ENCODE measurements at places on chromosomes 5 and 9.

- DNase-seq: no peak
These were observed 194.0 kb downstream of the IRX1 start for GRCh38 chr5:3789519-3790193.

GRCh38 chr5:137836997-137837396, 30.7 kb upstream of the MYOT start:
- no peak for DNase-seq

- no peak for DNase-seq
These were observed 1.4 kb downstream of the GNAQ start for GRCh38 chr9:78030296-78030552.

DNA sequence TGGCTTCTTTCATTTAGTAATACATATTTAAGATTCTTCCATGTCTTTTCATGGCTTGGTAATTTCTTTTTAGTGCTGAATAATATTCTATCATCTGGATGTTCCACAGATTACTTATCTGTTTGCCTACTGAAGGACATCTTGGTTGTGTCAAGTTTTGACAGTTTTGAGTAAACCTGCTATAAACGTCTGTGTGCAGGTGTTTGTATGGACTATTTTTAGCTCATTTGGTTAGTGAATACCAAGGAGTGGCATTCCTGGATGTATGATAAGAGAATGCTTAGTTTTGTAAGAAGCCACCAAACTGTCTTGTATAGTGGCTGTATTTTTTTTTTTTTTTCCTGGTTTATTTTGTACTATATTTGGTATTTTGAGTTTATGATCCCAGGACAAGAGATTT, 38.4 kb downstream of the PRRC1 start:
- DNase-seq: no peak

DNA sequence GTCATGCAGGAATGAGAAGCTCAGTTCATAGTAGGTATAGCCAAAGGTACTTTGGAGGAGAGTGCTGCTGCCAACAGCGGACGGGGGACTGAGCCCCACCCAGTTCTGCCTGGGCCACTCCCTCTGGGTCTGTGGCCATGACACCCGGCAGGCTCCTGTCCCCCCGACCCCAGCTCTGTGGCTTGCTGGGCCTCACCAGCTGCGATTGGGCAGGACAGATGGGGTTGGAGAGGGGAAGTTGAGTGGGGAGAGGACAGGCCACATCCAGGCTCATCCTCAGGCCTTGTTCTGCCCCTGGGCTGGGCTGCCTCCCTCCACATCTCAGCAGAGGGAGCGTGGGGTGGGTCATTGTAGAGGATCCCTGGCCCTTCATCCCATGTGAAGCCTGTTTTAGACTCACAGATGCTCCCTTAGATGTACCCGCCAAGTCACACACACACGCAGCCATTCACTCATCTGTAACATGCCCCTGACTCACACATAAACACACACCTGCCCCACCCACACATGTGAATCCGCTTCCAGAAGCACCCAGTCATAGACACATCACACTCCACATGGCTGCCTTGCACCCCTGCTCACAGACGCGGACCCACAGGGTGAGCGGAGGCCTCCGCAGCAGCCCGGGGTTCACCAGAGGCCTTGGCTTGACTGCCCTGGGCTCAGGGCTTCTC, 48.8 kb downstream of the NTNG2 start:
- no peak for DNase-seq

DNA sequence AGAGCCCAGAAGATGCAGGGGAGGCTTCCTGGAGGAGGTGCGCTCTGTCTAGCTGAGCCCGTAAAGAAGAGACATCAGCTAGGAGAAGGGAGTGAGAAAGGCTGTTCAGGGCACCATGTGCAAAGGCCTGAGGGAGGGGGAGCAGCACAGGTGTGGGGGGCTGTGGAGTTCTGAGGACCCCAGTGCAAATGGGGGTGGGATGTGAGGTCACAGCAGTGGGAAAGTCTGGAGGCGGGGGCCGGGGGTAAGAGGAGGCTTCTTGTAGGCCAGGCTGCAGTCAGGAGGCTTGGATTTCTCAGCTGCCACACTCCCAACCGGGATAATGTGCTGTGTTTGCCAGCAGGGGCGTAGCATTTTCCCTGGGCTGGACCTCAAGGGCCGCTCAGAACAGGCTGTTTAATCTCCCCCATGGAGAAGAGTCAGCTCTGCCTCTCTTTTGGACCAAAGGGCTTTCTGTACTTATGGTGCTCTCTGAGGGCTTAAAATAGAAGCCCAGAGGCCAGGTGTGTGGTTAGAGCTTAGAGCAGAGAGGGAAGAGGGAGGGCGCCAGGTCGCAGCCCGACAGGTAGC, 5.7 kb downstream of the NEURL1B start:
- no peak for DNase-seq

GRCh38 chr5:68395302-68395701, 179.7 kb downstream of the PIK3R1 start:
- DNase-seq: no peak

GRCh38 chr5:122008061-122008460, 46.3 kb downstream of the SRFBP1 start:
- DNase-seq: no peak

DNA sequence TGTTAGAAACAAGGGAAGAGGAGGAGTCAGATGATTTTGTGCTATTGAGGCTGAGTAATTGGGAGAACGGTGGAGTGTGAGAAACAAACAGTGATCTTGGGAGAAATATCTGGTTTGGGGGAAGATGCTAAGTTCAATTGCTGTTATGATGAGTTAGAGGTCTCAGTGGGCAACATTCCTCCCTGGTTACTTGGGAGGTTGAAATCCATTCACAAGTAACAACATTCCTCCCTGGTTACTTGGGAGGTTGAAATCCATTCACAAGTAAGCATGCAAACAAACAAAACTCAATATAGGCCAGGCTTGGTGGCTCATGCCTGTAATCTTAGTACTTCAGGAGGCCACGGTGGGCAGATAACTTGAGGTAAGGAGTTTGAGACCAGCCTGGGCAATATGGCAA, 38.7 kb downstream of the AGXT2 start:
- no peak for DNase-seq

DNA sequence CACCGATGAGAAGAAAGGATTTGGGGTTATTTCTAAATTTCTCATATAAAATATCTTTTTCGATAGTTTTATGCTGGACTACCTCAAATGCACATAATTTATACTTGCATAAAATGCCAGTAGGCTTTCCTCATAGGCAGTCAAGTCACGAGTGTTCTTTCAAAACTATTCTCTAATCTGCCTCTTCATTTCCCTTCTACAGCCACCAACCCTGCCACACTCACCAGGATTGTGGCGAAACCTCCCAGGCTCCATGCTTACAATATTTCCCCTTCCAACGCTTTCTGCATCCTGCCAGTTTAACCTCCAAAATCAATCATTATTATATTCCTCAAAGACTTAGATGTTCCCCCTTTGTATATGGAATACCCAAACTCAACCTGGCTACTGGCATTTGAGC, 65.4 kb downstream of the FRMD3 start:
- no peak for DNase-seq

DNA sequence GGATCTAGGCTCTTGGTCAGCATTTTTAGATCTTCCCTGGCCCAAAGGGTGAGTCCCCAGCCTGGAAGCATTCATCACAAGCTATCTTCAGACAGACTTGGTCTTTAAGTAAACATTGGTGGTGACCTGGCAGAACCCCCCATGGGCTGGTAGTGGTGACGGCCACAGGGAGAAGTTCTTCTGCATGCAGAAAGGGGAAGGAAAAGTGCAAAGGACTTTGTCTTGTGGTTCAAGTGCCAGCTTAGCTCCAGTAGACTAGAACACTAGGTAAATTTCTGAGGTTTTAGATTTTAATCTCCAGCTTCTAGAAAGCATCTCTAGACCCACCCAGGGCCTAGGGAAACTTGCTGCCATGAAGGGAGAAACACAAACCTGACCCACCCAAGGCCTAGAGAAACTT, 584.0 kb downstream of the CHSY3 start:
- no peak for DNase-seq

DNA sequence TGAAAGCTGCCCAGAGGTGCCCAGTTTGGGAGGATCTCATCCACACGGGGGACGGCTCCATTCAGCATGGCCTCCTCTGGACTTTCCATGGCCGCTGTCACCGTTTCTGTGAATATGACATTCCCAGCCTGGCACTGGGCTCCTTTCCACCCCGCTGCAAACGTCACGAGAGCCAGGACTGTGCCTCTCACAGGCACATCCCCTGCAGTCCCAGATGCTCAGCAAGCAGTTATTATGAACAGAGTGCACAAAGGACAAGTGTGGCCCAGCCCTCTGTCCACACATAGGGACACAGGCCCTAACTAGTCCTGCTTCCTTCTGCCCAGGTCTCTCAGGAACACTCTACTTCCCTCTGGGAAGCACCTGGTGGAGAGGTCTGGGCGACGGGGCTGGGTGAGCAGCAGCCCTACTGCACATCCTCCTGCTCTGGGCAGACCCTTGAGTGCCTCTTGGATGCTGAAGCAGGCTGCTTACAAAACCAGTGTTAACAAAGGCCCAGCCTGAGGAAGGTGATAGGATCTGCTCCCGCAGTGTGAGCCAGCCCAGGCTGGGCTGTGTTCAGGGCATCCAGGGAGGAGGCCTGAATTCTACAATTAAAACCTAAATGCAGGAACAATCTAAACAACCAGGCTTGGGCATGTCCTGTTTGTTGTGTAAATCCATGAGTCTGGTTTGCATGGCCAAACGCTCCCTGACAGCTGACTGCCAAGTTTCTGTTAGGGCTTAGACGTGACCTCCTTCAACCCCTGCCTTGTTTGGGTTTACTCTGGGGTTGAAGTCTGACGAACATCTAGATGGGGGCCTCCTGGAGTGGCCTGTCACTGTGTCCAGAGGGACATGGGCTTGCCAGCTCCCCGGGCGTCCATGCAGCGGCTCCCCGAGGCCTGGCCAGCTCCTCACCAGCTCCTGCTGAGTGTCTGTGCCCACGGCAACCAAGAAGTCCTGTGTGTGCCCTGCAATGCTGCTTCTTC, 269.8 kb downstream of the GADD45G start:
- no peak for DNase-seq

DNA sequence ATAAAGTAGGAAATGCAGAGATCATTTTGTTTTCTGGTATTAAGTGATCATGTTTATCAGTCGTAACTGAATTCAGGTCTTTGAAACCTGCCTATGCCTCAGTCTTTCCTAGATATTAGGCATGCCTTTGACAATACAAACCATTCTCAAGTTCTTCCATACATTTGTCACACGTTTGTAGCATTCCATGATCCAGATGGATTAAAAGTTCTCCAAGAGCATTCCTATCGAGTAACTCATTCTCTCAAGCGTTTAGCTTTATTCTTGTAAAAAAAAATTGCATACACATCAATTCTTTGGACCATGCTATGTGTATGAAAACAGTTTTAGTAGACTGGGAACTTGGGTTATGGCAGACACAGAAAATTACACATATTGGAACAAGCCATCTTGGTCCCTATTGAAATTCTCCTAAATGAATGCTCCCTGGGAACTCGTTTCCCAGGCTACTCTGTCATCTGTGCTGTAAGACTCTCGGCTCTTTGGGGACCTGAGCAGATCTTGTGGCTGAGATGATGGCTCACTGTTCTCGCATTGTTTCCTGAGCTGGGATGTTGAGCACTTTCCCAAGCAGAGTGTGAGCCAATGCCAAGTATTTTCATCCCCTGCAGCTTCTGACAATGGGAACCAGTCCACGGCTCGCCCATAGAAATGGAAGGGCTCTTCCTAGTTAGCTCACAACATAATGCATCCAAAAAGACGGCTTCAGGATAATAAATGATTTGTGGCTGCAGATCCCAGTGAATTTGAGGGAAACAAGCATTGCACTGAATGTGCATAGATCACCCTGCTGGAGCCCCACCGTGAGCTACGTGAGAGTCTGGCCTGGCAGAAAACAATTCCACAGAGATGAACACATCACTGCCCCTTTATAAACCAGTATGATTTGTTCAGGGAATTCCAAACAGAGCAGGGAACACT, 230.2 kb downstream of the IRX1 start:
- DNase-seq: no peak
